ENCODE measurements at places on chromosomes 13 and 19.

DNA sequence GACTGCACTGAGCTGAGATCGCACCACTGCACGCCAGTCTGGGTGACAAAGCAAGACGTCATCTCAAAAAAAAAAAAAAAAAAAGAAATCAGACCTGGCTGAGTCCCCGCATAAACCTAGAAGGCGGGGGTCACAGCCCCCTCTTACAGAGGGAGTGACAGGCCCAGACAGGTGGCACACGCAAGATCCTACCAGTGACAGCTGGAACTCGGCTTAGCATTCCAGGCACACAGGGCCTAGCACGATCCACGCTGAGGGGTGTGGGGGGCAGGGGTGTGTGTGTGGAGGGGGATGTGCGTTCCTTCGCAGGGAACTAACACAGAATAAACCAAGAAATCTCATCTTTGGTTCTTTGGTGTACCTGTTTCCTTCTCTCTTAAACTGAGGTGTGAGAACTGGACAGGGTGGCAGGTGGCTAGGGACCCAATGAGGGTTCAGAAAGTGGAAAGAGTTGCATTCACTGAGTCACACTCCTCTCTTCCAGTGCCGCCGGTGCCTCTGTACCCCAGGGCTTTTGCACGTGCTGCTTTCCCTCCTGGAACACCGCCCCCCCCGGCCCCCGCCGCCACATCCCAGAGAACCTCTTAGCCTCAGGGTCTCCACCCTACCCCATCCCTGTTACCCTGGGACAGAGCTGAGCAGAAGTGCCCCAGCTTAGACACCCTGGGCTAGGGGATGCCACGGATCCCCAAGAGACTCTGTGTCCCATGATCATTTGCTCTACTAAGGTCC, 5.0 kb downstream of the SGTA start:
- DNase-seq, result no peak

DNA sequence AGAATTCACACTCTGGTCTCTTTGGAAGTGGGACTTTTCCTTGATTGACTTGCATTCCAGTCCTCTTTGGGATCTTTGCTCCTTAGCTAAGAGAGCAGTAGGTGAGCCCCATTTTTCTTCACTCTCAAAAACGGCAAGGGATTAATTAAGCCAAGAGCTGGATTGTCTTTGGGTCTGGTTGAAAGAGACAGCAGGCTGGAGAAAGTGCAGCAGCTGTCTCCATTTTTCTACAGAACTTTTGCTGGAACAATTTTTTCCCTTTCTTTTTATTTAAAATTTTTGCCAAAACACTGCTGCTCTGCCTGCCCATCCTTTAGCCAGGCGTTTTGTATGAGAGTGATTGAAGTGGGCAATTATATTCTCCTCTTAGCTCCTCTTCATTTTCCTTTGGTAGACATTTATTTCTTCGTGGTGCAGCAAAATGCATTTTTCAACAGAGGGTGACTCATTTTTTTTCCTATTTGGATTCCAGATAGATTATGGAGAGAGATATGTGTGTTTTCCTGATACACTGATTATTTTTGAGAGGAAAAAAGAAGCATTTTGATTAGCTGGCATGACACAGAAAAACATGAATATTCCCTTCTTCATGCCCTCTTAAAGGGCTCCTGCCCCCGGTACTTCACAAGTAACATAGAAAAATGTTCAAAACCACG, 371.2 kb upstream of the NBEA start:
- no peak for DNase-seq

DNA sequence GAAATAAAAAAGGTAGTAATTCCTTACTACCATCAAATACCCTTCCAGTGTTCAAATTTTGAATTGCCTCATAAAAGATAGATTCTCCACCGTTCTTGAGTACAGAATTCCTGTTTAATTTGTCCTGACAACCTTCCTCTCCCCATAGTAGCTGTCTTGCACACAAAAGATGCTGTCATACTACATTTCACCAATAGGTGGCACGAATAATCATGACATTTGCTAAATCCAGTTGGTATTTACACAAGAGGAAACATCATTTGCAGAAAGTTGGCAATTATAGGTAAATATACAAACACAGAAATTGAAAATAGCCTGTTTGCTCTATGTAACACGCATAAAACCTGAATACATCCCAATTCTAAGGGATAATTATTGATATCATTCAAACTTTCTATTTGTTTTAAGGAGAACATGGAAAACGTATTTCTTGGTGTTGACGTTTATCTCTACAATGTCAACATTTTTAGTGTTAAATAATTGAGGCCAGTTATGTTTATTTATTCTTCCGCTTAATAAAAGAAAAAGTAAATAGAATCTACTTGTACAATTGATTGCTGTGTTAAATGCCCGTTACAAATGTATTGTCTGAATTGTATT, 58.3 kb upstream of the CLDN10 start:
- DNase-seq, result peak; percentile 73

DNA sequence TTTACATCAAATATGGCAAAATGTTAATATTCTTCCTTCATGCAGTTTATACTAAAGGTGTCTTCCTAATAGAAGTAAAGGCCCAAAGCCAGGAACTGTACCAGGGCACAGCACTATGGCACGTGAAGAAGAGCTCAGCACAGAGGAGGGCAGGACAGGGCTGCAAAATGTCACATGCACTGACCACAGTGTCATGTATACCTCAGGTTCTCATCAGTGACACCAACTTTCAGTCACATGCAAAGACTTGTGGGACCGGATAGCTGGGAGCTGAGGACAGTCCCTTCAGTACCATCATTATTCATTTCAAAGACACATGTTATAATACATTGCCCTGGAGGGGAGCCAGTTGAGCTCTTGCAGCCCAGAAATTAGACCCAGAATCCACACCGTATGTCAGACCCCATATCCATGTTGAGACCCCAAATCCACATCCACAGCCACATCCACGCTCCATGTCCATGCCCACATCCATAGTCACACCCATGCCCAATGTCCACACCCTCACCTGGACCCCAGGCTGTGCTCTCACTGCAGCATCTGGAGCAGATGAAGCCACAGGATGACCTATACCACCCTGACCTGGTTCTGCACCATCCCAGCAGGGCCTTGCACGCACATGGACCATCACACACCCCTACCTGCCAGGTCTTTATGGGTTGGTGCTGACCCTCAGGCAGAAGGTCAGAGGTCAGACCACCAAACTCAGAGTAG, 111.8 kb downstream of the TUBA3C start:
- DNase-seq, result no peak

DNA sequence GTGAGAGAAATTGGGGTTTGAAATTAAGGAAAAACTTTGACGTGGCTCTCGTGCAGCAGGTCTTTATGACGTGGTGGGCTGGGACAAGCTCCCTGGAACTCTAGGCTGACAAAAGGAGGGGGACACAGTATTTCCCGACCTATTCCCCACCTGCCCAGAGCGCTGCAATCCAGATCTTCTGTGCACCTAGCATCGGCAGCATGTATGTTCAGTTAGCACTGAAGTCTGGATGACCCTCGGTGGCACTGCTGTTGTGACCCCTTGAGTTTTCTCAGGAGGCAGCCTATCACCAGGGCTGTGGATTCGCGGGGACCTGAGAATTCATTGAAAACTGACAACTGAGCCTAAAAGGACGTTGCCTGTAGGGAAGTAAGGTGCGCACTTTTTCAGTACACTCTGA, 9.1 kb upstream of the ZNF536 start:
- DNase-seq, result no peak
